ENCODE measurements at places on chromosomes 12 and 14.

DNA sequence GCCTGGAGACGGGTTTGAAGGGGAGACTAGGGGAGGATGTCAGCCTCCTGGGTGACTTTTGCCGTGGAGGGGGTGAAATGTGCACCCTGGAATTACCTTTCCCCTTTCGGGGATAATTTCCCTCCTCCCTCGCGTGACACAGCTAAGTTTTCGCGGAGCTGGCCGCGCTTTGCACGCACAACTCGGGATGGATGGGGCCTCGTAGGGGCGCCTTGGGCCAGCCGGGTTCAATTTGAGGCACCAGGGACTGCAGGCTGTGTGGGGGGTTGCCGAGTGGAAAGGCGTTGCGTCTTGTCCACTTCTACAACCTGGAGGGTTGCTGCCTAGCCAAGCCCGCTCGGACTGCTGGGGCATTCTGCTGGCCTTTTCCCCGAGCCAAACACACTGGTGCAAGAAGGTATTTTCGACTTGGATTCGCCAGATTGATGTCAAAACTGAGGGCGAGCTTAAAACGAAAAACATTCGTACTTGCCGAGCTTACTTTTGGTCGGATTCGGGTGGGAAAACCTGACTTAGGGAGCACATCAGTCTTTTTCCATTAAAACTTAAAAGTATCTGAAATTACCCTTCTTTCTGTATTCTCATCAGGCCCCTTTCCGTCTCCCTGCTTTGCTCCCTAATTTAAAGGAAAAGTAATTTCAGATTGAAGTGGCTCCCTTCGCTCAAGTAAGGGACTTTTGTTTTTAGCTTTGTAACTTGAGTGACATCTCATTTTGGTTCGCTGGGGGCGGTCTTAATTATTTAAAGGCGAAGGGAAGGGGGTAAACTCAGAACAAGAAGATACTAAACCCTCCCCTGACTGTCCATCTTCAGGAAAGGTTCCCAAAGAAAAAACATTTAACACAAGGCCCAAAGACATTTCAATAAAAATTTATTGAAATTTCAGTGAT, 14.3 kb downstream of the TBX3 start:
- peak; percentile 70 for DNase-seq

- no peak for DNase-seq
These were observed 105.2 kb downstream of the DICER1 start for GRCh38 chr14:95052016-95052585.

DNA sequence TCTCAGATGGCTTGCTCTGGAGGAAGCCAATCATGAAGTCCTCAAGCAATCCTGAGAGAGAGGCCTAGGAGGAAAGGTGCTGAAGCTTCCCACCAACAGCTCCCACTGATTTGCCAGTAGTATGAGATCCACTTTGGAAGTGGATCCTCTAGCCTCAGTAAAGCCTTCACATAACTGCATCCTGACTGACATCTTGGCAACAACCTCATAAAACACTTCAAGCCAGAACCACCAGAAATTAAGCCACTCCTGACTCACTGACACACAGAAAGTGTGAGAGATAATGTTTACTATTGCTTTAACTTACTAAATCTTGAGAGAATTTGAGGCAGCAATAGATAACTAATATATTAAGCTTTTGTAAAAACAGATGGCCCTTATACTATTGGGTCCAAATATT, 11.7 kb upstream of the TMX1 start:
- no peak for DNase-seq

GRCh38 chr12:3871356-3871755, 1.8 kb downstream of the PARP11 start:
- no peak for DNase-seq

GRCh38 chr12:105348561-105348960, 18.1 kb downstream of the C12orf75 start:
- DNase-seq = no peak

DNA sequence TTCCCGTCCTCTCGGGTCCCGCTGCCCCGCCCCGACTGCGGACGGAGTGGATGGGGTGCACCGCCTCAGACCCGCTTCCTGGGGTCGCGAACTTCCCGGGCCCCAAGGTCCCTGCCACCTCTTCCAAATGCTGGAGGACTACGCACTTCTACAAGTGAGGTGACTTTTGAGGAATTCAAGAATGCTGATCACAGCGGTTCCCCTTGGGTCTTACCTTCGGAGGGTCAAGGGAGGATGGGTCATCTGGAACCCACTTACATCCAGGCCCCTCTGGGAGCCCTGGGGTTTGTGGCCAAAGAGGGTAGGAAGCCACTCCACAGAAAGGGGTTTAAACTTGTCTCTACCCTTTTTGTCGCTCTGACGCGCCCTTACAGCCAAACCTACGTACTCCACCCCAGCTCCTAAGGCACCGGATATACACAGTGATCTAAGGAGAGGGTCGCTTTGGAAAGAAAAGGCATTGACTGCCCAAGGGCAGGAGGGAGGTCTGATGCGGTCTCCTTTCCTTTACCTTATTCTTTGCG, 532 bp upstream of the PRKD1 start:
- DNase-seq = no peak

GRCh38 chr12:12270226-12270625, 3.4 kb upstream of the LRP6 start:
- DNase-seq = no peak

DNA sequence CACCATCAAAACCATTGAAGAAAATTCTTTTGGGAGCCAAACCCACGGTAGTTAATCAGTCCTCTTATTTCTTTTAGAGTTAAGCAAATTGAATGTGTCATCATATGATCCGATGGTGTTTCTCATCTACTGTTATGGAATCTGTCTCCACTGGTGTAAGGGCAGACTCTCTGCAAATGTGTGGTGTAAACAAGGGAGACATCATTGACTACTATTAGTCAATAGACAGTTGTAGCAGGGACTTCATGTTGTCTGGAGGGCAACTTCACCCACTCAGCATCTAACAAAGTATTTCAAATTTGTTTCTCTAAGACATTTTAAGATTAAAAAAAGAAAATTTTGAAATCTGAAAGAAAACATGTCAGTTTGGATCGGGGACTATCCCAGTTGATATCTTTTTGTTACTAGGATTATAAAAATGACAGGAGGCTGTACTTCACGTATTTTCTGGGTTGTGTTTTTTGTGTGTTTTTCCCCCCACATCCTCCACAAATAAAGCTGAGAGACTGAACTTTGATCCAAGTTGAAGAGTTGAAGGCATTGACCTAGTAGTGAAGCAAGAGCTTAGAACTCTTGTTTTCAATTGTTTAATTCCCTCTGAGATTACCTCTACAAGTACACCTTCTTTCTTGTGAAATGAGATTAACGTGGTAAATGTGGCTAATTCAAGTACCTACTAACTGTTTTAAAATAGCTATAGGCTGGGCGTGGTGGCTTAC, 4.0 kb downstream of the GOLGA5 start:
- no peak for DNase-seq

- no peak for DNase-seq
These were observed 152.7 kb downstream of the KCNK10 start for GRCh38 chr14:88170333-88170732.

- peak; percentile 65 for DNase-seq
These were observed 42.8 kb downstream of the STXBP6 start for GRCh38 chr14:25006961-25007795.

DNA sequence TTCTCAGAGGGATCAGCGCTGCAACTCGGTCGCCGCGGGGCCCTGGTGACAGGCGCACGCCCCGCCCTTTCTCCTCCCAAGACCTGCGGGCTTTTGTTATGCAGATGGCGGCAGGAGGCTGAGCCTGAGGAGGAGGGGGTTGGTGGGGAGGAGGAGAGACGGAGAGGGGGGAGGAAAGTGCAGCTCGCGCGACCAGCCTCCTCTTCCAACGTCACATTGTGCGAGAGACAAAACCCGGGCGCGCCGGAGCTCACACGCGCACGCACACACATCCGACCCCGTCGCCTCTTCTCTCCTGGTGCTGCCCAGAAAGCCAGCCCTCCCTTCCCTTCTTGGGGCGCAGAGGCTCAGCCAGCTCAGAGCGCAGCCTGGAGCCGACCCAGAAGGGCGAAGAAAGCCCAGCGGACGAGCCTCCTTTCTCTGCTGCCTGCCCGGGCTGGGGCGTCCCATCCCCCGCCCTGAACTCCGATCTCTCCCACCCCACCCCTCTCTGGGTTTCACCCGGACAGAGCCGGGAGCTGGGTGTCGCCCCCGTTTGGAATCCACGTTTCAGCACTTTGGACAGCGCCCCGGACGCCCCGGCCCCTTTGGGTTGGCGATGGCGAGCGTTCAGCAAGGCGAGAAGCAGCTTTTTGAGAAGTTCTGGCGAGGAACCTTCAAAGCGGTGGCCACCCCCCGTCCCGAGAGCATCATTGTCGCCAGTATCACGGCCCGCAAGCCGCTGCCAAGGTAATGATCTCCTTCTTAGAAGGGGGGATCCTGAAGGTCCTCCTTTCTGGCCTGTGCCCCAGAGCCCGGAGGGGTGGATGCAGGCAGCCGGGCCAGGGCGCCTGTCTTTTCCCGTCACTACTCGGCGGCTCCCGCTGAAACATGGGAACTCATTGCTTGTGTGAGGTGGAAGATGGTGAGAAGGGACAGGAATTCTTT, at the start of gene SRRM4:
Gene SRRM4, plus strand, starts transcription at position 257 of the 927 bp plus-strand sequence. Its CDS starts 342 bp downstream, at position 599.
- DNase-seq = peak; percentile 9

DNA sequence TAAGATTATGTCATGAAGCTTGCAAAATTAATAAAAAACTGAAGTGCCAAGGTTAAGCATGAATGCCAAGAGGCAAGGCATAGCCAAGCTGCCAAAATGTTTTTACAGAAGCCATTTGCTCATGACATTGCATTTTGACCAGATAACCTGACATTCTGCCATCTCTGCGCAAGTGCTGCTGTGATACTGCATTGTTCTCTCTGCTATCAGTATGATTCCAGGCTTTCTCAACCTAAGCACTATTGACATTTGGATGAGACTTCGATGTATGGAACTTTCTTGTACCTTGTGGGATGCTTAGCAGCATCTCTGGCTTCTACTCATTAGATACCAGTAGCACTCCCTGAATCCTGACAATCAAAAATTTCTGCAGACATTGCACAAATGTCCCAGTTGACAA, 139.2 kb downstream of the RASSF9 start:
- DNase-seq = no peak

DNA sequence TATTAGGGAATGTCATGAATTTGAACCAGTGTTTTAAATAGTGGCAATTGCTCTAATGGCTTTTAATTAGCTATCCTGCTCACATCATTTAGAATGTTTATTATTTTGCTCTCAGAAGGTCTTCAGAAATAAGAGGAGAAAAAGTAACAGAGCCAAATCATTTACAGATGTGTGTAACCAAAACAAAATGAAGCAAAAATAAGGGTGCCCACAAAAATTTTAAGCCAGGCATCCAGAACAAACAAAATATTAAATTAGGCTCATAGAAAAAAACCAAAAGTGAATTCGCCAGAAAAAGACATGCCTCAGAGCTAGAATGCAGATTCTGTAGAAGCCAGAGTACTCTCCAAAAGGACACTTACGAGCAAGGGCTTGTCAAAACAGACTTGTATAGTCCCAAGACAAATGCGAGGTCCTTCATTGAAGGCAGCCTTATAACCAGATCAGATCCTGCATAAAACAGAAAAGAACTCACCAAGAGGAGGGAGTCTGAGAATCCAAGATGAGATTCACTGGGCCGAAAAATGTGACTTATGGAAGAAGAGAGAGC, 20.2 kb upstream of the SERPINA1 start:
- DNase-seq = no peak

GRCh38 chr12:31736472-31736871, 7.7 kb upstream of the AMN1 start:
- peak; percentile 14 for DNase-seq

DNA sequence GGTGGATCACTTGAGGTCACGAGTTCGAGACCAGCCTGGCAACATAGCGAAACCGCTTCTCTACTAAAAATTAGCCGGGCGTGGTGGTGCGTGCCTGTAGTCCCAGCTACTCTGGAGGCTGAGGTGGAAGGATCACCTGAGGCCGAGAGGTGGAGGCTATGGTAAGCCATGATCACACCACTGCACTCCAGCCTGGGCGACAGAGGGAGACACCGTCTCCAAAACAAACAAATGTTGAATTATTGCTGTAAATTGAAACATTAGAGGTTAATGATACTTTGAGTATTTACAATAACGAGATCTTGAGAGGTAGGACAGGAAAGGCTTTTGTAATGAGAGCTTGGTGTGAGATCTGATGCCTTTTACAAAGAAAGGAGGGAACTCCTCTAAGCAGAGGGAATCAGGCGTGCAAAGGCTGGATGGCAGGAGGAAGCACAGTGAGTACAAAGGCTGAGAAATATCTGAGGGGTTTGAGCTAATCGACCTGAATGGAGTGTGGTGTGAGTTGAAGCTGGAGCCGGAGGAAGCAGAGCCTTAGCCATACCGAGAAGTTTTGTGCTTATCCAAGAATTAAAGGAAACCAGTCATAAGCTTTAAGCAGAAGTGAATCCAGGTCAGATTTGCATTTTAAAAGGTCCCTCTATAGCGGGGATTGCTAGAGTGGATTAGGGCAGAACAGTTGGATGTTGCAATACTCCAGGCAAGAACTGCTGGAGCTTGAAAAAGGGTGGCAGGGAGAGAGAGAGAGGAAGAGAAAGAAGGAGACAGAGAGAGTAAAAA, 1.1 kb downstream of the RHNO1 start:
- DNase-seq = no peak

GRCh38 chr12:89542236-89542635, 16.4 kb upstream of the POC1B start:
- DNase-seq = no peak

DNA sequence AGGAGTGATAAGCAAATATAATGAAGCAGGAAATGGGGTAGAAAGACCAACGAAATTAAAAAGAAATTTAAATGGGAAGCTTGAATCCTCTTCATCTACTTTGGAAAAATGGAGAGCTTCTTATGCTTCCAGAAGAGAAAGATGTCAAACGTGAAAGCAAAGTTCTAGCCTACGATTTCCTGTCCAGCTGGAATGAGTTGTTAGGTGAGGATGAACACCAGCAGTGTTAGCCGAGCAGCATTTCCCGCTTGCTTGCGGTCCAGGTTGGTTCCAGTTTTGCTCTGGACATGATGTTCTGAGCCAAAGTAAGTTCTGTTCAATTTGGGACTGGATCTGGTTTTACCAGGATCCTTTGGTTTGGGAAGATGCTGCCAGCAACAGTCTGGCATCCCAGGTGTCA, 78.9 kb downstream of the DACT1 start:
- peak; percentile 20 for DNase-seq

- DNase-seq = no peak
These were observed 21.5 kb downstream of the RASSF9 start for GRCh38 chr12:85814741-85815140.

GRCh38 chr12:123071857-123072256, 79.0 kb downstream of the PITPNM2 start:
- DNase-seq = no peak

GRCh38 chr12:1916371-1917171, 1.9 kb downstream of the CACNA2D4 start:
- peak; percentile 6 for DNase-seq

All from AG08396 (cell line).